ENCODE measurements at places on chromosomes 4 and X.

GRCh38 chrX:96432647-96433046, 252.0 kb upstream of the DIAPH2 start:
- no peak for DNase-seq

- no peak for DNase-seq
Measured at GRCh38 chr4:22030307-22030706, 81.7 kb upstream of the KCNIP4 start.

DNA sequence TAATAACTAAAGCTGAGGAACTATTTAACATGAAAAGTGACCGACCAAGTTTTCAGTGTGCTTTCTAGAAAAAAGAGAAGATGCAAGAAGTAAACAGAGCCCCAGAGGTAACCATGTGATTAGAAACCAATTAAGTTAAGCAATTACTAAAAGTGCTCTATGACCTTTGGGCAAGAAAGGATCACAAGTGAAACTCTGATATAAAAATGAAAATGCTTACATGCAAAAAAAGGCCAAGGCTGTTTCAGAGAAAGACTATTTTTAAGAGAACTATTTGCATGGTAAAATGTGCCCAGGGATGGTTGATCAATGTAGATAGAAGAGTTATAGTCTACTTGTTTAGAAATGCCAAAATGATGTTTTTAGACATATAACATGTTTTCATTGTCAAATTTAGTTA, 22.0 kb downstream of the KLHL15 start:
- DNase-seq = no peak

DNA sequence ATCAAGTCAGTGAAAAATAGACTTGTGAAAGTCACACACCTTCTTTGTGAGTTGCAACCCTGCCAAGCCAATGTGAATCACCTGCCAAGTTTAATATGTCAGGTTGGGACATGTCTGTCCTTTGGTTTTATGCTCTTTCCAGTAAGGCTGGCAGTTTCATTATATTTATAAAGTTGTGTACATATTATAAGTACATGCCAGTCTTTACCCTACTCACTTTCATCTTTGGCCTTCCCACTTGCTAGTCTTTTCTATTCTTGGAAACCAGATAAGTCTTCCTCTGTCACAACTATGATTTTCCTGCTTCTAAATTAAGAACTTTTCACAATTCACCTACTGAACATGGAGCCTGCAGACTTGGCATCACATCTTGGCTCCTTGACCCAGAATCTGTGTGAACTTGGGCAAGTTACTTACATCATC, 680.7 kb upstream of the BOD1L1 start:
- DNase-seq = no peak

GRCh38 chr4:98909646-98910401, 19.1 kb downstream of the EIF4E start:
- DNase-seq = no peak

DNA sequence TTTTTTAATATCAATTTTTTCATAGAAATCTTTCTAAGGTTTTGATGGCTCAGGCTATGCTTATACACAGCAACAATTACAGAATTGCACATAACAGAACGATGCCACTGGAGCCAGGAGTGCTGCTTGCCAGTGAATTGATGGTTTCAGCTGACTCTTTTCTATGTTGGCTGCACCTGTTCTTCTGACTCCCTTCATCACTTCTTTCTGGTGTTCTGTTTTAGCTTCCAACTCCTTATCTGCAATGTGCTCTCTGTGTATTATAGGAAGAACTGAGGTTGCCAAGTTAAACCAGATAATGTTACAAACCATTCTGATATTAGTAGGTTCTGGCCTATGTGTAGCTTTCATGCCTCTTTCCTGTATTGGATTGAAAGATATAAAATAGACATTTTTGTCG, 11.6 kb upstream of the VEGFD start:
- DNase-seq = no peak

GRCh38 chr4:41575207-41575606, 37.2 kb downstream of the LIMCH1 start:
- DNase-seq = no peak

DNA sequence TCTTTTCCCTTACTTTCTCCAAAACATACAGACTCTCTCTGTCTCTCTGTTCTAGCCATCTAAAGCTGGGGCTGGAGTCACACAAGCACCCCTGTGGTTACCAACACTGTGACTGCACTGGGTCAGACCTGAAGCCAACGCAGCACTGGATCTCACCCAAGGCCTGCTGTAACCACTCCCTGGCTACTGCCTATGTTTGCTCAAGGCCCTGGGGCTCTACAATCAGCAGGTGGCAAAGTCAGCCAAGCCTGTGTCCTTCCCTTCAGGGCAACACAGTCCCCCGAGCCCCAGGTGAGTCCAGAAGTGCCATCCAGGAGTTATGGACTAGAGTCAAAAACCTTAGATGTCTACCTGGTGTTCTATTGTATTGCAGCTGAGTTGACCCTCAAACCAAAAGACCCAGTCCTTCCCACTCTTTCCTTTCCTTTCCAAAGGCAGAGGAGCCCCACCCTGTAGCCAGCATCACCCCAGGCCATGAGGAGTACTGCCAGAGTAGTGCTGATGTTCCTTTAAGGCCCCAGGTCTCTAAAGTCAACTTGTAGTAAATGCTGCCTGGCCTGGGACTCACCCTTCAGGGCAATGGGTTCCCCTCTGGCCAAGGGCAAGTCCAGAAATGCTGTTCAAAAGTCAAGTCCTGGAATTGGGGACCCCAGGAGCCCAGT, 58.8 kb upstream of the RAP2C start:
- DNase-seq = no peak

GRCh38 chrX:15492469-15492868, 664 bp downstream of the PIR start:
- DNase-seq = no peak

GRCh38 chrX:121902463-121902862, 855.1 kb downstream of the GLUD2 start:
- no peak for DNase-seq

- DNase-seq = no peak
Measured at GRCh38 chr4:25976780-25977179, 62.8 kb downstream of the SMIM20 start.

- no peak for DNase-seq
Measured at GRCh38 chr4:26133840-26134239, 187.0 kb upstream of the RBPJ start.

DNA sequence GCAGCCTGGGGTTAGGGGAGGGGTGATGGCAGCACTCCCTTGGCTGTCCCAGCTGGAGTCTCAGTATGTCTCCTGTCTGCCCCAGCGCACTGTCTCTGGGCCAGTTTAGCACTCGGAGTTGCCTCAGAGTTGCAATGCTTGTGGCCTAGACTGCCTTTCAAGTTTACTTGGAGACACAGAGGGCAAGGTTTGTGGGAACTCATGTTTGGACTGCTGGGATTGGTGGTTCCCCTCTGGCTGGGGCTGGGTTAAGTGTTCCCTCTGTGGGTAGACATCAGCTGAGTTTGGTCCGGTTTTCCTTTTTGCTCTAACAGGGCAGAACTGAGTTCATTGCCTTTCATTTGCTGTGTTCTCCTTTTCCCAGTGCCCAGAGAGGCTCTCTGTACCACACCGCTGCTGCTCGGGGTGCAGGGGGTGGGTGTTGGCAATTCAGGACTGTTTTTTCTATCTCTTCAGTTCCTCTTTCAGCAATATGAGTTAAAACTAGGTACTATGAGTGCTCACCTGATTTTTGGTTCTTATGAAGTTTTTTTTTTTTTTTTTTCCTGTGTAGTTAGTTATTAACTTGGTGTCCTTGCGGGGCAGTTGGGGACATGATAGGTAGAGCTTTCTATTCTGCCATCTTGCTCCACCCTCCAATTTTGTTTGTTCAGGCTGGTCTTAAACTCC, 17.2 kb downstream of the RAB33B start:
- DNase-seq = no peak

DNA sequence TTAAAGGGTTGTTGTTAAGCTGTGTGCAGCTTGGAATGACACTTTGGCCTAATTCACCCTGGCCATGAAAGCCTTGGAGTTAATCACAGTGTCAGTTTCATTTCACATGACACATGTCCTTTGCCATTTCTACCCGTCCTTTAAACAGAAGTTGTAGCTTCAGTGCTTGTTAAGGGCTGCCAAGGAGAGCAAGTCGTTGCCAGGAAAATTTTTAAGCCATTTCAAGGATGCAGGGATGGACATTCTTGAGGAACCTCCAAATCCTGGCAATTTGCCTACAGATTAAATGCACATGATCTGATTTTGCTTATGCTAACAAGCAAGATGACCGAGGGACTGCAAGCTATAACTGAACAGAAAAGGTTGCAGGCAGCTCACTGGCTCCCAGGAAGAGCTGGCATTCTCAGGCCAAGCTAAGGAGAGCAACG, 40.5 kb downstream of the SETD7 start:
- no peak for DNase-seq

DNA sequence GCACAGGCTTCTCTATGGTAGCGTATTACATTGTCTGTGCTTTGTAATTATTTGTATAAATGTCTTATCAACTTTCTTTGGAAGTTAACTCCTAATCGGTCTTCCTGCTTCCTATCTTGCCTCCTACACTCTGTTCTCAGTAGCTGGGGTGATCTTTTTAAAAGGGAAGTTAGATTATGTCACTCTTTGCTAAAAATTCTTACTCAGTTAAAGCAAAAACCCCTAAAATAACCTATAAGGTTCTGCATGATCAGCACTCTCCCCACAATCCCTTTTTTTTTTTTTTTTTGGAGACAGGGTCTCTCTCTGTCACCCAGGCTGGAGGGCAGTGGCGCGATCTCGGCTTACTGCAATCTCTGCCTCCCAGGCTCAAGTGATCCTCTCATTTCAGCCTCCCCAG, 2.6 kb upstream of the PRPS1 start:
- no peak for DNase-seq

- DNase-seq = no peak
Measured at GRCh38 chrX:3550160-3550751, 163.2 kb downstream of the PRKX start.

DNA sequence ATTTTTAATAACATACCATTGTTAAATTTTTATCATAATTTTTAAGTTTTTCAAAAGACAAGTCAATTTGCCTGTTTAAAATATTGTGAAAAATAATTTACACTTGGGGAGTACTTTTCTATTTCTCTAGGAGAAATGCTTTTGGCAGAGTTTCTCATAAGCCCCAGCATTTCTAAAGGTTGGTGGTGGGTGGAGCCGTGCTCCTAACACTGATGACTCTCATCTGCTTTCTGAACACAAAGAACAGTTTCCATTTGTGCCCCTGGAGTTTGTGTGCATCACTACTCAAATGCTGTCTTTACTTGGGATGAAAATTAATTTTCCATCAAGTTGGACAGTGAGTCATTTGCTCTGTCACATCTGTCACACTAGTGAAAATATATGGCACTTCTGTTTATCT, 57.6 kb downstream of the TNIP2 start:
- DNase-seq = no peak

DNA sequence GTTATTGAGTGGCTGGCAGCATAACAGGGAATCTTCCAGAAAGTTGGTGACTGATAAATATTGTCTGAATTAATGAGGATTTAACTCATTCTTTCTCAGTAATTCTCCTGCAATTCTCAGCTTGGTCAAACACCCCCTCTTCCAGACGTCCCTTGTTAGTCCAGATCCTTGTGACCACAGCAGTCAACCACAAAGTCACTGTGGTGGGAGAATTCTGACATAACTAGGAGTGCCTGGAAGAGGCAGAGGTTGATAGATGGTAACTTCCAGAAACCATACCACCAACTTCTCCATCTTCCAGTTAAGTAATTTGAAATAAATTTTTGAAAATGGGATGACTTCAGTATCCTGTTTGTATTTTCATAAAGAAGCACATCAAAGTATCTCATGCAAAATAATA, 90.1 kb downstream of the CEP44 start:
- no peak for DNase-seq

DNA sequence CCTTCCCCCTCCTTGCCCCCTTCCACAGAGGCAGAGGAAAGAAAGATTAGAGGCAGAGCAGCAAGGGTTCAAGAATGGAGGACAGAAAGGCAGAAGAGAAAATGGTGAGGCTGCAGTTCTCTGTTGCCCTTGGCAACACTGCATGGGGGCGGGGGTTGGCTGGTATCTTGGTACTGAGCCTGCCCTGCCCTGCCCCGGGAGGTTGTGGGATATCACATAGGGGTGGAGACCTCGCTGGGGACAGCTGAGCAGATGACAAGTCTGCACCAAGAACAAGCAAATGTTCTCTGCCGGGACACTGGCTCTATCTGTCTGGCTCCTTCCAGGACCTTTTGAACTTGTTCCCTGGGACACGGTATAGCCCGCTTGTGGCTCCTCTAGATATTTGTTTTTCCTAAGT, 39.8 kb downstream of the NHS start:
- no peak for DNase-seq

DNA sequence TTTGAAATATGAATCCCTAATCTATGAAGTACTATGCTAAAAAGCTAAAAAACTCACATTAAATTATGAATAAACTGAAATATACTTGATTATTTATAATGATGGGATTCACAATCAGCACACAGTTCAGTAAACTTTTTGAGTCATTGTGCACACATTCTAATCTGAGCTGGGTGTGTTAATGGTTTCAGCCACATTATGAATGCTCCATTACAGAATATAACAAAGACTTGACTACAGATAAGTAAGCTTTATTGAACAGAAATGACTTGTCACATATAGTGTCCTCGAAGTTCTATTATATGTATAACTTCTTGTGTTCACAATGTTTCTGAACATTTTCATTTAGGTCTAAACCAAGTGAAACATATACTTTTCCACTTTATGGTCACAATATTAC, 1649.9 kb upstream of the IGFBP7 start:
- DNase-seq = no peak

DNA sequence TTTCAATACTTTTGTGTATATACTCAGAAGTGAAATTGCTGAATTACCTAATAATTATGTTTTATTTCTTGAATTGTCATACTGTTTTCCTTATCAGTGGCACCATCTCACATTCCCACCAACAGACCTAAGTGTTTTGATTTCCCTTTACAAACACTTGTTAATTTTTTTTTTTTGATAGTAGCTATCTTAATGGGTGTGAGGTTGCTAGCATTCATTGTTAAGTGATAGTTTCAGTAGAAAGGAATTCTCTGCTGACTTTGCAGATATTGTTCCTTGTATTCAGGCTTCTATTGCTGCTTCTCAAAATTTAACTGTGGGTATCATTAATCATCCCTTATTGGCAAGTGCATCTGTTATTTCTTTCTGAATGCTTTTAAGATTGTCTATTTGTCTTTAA, 927.5 kb upstream of the SLIT2 start:
- no peak for DNase-seq

DNA sequence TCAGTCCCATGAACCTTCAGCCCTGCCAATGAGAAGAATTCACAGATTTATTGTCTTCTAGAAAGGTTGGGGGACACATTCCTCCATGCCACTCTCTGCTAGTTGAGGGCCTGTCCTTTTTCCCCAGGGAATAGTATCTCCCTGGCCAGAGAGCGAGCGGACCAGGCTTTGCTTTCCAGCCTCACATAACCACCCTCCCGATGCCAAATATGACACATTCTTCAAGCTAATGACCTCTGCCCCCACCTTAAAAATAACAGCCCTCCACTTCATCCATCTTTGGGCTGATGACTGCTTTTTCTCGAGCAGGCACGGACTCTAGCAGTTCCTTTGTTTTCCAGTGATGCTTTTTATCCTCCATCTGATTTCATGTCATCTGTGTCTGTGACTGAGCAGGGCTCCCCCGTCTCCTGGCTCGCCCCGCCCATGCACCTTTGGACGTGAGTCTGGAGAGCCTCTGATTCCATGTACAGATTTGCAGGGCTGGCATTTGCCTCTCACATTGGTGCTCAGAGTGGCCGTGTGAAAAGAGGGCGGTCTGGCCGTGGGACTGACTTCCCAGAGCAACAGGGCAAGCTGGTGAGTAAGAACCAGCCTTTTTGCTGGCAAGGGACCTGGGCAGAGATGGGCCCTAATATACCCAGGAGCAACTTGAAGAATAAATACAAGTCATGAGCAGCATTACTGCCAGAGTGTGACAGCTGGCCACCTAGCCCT, 279.8 kb downstream of the BCOR start:
- DNase-seq = no peak

All from CD4-positive, alpha-beta T cell treated with Interleukin-15 for 4 hours (primary cell).